ENCODE measurements at places on chromosomes 2 and 18.

- DNase-seq = no peak
Measured at GRCh38 chr2:216348756-216349308, 23.5 kb downstream of the MARCHF4 start.

- peak; percentile 63 for DNase-seq
Measured at GRCh38 chr2:71545572-71546274, 92.4 kb downstream of the DYSF start.

DNA sequence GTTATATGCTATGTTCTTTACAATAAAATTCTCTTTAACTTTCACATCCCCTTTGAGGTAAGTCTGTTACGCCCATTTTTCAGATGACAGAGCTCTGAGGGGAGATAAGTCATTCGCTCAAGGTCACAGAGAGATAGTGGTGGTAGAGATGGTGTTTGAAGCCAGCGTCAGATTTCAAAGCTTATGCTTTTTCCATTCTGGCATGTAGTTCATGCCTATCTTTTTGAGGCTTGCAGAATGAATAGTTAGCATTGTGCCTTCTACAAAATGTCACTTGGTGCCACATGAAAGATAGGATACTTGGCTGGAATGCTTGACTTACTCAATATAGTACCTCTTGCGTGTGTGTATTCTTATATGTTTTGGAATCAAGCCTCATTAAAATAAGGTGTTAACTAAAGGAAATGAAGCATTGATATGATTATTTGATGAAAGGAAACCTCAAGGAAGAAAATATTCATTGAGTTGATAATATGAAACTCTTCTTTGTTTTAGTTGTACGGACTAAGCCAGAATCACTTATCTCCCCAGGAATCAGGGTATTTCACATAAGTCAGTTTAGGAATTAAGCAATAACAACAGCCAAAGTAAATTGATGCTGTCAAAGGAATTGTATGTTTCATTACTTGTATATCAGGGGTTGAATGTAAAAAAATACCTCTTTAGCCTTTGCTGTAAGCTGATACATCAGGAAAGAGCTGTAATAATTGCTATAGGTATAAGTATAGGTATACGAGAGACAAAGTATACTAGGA, 15.5 kb downstream of the SPATS2L start:
- DNase-seq = no peak

DNA sequence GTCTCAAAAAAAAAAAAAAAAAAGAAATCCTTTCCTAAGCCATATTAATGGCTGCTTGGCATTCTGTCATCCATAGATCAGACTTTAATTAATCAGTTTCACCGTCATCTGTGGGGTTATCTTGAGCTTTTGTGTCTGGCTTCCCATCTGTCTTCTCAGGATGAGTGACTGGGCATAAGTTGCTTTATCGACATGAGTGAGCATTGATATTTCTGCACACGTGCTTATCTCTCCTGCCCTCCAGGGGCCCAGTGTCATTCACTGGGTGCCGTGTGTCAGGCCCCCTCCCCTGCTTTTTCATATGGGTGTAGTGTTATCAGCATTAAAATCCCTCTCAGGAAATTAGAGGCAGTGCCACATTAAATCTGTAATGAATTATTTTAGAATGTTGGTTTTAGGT, 65.6 kb downstream of the SH3BP4 start:
- DNase-seq = no peak

- DNase-seq = no peak
Measured at GRCh38 chr2:175008009-175008408, 2.8 kb upstream of the CHN1 start.

DNA sequence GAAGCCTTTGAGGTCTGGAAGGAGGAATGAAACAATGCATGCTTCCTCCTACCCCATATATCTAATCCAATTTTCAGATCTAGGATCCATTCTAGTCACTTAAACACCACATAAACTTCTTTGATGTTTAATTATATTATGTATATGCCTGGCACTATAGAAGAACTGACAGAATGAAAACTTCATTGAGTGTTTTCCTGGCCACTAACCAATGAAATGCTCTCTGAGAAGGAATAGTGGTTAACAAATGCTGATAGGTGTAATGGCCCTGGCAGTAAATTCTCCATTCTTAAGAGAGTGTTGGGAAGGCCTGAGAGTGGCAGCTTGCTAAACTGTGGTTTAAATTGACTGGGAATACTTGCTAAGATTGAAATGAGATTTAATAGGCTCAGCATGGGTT, 710.0 kb downstream of the LRRTM4 start:
- no peak for DNase-seq

All from T47D (cell line).